ENCODE measurements at places on chromosomes 11 and 22. TPM values are rescaled to one million over a fixed set of nuclear protein-coding genes. Genes with fewer than 3 reads are reported as not detected.

Gene PCNX3
- 54.2 TPM for total RNA-seq

Gene HTR3B
- total RNA-seq, result not detected

Gene OR1S1
- not detected for total RNA-seq

Gene ZBTB16
- total RNA-seq, result 9.5 TPM

Gene KLHL22
- total RNA-seq, result 49.7 TPM

Gene KCNQ1OT1
- total RNA-seq, result 0.35 TPM
